ENCODE measurements at places on chromosomes 6 and 20.

GRCh38 chr6:34030831-34031624 lies 114.9 kb downstream of the GRM4 start:
- DNase-seq: no peak

- DNase-seq: no peak
Measured at GRCh38 chr6:90087106-90087833, 193.0 kb downstream of the GJA10 start.

GRCh38 chr6:32196682-32197616 lies 4.5 kb upstream of the GPSM3 start:
- no peak for DNase-seq

- no peak for DNase-seq
Measured at GRCh38 chr6:158018851-158019361, 37.2 kb downstream of the SYNJ2 start.

DNA sequence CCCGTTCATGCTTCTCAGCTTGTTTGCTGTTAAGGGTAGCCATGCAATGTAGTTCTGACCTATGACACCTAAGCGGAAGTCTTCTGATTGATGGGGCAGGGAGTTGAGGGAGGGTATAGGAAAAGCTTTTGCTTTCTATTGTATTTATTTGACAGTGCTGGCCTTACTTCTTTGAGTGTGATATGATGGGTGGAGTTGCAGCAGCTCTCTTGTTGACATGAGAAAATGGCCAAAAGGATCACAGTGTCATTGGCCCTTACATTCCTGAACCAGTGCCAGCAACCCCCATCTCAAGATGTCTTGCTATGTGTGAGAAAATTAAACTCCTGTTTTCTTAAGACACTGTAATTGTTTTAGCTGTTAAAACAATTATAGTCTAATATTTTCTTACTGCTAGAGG lies 117.5 kb downstream of the SAMD5 start:
- no peak for DNase-seq

GRCh38 chr6:142943711-142944123 lies 1.3 kb downstream of the HIVEP2 start:
- no peak for DNase-seq

DNA sequence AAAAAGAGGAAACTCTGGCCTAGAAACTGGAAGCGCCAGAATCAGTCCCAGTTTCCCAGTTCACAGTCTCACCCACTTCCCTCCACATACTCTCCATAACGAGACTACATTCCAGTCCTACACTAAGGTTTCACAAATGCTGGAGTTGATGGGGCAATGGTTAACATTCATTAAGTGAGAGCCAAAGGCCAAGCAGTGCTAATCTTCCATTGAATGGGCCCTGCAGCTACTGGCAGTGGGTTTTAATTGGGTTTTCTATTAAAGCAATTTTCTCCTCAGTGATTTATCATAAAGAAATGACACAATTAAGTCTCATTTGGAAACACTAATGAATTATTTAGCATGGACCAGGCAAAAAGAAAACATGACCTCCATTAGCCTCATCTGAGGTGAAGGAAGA lies 20.8 kb upstream of the NRSN1 start:
- no peak for DNase-seq

GRCh38 chr6:154558984-154559383 lies 48.5 kb upstream of the CNKSR3 start:
- no peak for DNase-seq

- no peak for DNase-seq
Measured at GRCh38 chr6:99241905-99242534, 107.5 kb downstream of the FAXC start.

DNA sequence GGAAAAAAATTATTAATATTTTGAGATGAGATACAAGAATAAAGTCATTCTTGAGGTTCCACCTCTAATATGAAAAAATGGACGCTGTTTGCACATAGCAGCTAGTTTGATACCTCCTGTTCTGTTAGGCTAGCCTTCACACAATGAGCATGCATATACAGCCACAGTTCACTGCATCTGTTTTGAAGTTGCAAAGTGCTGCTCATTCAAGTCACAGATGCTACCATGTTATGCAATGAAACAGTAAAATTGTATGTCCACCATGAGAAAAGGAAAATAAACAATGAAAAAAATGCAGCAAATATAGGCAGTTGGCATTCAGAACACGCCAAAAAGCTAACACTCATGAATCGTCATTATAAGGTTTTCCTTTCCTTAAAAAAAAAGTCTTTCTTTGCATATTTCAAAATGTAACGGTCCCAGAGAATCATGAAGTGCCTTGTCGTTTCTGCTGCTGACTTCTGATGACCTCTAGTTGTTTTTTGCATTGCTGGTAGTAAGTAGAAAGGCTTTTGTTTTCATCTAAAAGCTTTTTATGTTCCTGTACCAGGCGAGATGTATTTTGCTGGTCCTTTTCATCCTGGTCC lies 70.7 kb downstream of the MAP3K7 start:
- DNase-seq: no peak

DNA sequence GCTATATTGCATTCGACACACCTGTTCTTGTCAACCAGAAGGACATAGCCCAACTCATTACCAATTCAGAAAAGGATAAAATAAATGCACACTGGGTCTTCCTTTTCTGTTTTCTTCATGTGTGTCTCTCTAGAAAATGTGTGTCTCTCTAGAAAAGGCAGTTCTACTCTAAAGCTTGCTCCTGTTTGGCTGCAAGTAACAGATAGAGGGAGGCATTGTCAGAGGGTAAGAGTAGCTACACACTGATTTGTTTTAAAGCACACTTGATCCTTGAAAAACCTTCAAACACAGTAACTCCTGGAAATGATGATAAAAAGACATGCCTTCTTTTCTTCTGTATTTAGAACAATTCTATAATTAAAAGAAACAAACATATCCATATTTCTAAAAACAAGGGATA lies 21.3 kb downstream of the GRM1 start:
- no peak for DNase-seq

DNA sequence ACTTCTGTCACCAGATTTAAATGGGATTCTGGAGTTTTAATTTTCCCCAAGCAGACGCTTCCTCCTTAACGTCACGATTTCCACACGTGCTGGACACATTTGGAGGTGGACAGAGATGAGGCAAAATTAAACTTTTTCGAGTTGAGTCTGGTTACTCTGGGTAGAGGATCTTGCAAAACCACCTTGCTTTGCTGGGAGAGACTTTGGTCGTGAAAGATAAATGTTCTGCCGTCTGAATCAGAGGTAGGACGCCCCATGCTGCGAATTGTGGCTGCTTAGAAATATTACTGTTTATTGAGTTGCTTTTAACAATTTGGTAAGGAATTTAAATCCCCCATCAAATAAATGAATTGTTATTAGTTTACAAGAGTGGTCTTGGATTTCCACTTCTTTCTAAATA lies 46.8 kb downstream of the CTCFL start:
- DNase-seq: no peak

GRCh38 chr6:111837641-111838500 lies 35.4 kb downstream of the FYN start:
- DNase-seq: no peak

DNA sequence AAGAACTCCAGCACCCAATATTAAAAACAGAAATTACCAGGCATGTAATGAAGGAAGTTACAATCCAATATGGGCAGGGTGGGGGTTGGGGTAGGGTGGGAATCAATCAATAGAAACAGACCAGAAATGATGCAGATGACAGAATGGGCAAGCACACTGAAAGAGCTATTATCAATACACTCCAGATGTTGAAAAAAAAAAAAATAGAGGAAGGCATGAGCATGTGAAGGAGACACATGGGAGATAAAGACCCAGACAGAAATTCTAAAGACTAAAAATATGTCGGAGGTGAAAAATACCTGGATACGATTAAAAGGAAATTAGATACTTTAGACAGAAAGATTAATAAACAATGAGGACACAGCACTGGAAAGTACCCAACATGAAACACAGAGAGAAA lies 19.1 kb upstream of the ZC3H12D start:
- no peak for DNase-seq

GRCh38 chr20:20609522-20609921 lies 102.9 kb downstream of the RALGAPA2 start:
- no peak for DNase-seq

DNA sequence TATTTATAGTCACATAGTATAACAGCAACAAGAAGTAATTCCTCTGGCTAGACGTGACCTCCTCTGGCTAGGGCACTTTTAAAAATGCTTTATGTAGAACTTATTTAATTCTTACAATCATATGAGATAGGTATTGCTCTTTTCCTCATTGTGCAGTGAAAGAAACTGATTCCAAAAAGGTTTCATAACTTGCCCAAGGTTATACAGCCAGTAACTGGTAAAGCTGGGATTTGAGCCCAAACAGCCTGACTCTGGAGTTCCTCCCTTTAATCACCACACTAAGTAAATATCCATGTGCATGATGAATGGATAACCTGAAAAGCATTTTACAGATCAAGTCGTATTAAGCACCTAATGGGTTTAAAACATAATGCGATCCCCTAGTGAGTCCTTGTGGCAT lies 214.6 kb downstream of the PRL start:
- no peak for DNase-seq

DNA sequence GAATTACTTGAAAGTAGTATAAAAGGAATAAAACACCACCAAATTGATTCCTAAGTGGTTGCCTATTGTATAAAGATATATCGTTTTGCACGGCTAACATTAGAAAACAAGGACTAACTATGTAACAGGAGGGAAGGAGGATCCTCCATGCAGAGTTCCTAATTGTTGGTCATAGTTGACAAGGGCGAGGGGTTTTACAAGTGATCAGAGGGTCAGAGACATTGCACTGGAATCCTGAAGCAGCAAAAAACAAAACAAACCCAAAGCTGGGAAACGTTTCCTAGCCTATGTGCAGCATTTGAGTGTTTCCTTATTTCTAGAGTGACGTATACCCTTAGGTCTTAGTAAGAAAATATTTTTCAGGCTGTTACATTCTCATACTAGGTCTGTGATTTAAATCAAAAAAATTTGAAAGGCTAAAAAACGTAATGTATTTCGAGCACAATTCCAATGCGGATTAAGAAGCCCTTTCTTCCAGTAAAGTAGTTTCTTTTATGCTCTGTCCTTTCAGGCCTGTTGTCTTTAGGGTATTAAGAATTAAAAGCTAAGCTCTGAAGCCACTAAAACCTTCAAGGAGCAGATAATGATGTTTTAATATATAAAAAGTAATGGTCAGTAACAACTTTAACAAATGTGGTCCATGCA lies 373.8 kb upstream of the MMS22L start:
- DNase-seq: no peak

DNA sequence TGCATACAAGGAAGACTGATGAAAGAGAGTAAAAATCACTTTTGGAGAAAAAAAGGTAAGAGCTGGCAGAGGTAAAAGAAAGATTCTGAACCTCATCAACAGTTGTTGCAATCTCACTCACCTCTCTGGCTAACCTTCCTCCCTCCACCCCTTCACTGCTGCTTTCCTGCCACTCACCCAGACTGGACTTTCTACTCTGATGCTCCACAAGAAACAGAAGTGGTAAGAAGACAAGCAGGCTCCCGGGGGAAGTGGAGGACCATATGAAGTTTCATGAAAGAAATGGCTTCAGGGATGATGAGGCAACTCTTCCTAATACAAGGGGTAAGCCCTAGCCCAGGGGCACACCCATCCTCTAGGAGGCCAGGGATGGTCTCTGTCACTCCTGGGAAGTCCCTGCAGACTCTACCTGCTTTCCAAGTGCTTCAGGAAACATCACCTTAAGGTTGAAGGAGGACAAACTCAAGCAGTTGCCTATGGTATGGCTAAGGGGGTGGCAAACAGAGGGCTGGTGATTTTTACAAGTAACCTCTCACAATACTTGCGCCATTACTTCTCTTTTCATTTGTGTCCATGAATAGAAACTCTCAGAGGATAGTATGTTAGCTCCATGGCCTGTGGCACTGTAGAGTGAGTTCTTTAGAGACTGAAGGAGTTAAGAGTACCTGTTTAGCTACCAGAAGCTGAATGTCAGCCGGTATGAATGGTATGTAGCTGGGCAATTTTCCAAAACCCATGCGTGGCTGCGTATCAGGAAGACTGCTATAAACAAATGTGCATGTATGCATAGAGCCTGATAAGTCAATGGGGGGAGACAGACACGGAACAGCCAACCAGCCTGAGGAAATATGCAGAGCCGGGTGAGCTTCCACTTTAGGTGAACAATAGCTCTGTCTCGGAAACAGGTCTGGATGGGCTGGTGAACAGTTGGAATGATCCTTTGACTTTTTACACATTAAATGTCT lies 112.0 kb downstream of the BACH2 start:
- no peak for DNase-seq

DNA sequence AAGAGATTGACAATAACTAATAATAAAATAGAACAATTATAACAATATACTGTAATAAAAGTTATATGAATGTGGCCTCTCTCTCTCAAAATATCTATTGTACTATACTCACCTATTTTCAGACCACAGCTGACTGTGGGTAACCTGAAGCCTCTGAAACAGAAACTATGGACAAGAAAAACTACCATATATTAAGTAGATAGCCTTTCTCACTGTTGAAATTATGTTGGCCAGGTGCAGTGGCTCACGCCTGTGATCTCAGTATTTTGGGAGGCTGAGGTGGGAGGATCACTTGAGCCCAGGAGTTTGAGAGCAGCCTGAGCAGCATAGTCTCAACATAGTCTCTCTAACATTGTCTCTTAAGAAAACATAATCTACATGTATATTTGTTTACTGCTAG lies 89.9 kb downstream of the DOK5 start:
- DNase-seq: no peak

- DNase-seq: no peak
Measured at GRCh38 chr6:127933852-127934840, 33.3 kb upstream of the THEMIS start.

- no peak for DNase-seq
Measured at GRCh38 chr6:128725271-128726233, 157.4 kb upstream of the LAMA2 start.

DNA sequence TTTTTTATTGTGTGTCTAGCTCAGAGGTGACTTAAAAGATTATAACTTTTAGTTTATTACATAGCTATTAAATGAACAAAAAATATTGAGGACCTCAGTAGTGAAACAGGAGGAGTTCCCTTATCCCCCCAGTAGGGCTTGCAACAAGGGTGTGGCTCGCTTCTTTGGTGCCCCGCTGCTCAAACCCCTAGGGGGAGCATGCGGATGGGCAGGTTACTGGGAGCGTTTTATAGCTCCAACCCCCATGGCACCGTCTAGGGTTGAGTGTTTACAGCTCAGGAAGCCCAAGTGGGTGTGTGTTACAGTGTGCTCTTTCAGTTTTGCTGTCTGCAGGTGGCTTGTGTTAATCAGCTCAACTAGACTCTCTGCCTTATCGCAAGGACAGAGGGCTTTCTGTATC lies 1513.7 kb downstream of the GRIK2 start:
- no peak for DNase-seq

DNA sequence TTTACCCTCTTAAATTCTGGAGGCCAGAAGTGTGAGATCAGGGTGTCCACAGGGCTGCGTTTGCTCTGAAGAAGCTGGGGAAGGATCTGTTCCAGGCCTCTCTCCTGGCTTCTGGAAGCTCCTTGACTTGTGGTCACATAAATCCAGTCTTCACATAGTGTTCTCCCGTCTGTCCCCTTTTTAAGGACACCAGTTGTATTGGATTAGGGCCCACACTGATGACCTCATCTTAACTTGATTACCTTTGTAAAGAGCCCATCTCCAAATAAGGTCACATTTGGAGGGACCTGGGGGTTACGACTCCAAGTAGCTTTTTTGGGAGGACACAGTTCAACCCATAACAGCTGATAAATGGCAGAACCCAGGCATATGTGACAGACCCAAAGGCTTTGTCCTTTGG lies 20.0 kb upstream of the WFDC2 start:
- no peak for DNase-seq
